ENCODE measurements at places on chromosomes 6 and 20.
A peak's percentile ranks its signal among the peaks of the same experiment; 100 is the strongest.

DNA sequence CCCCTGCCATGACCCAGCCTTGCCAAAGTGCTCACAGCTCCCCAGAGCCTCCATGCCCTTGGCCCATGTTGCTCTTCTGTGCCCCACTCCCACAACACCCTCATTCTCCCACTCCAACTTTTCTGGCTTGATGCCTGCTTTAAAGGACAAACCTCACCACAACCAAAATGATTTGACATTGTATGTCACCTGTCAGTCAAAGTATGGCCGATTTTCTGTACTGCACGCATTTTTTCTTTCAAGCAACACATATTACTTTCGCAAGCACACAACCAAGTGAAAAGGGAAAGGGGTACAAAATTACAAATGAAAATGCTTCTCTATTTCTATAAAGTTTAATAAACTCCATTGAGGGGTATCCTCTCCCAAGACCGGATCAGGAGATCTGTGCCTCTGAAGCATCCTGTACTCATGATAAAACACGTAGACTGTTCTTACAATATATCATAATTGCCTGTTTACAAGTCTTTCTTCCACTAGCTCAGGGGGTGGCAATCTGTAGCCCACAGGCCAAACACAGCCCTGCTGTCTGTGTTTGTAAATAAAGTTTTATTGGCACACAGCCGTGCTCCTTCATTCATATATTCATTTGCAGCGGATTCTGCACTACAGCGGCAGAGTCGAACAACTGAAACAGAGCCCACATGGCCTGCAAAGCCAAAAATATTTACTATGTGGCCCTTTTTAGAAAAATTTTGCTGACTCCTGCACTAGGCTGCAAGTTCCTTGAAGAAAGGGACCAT, 32.5 kb downstream of the SLC22A23 start:
- DNase-seq = no peak

DNA sequence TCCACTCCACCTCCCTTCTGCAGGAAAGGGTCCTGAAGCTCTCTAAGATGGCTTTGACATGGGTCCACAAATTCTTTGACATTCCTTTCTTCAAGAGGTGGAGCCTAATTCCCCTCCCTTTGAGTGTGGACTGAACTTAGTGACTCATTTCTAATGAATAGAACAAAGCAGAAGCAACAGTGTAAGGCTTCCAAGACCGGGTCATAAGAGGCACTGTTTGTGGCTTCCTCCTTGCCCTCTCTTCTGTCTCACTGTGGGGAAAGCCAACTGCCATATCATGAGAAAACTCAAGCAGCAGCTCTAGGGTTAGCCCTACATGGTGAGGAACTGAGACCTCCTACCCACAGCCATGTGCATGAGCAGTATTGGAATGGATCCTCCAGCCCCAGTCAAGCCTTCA, 5.9 kb upstream of the CDK5RAP1 start:
- DNase-seq = no peak

DNA sequence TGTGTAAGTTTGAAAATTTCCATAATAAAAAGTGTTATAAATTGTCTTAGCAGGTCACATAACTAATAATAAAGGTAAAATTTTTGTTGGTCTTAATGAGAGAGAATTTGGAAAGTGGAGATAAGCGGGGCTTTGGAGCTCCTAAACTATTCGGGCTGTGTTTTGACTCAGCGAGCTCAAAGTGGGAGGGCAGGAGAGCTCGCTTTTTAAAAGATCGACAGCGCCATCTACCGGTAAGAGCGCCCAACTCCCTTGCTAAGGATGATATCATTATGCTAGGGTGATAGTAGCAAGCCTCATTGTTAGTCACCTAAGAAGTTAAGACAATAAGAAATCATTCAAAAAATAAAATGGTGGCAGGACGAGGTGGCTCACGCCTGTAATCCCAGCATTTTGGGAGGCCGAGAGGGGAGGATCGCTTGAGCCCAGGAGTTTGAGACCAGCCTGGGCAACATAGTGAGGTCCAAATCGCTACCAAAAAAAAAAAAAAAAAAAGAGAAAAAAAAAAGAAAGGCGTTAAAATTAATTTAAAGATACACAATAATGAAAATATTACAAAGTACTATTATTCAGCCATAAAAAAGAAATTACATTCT, 24.8 kb downstream of the C6orf15 start:
- DNase-seq = peak; percentile 87

GRCh38 chr6:91328241-91328640, 741.4 kb upstream of the MAP3K7 start:
- DNase-seq = no peak

- DNase-seq = peak; percentile 53
Measured at GRCh38 chr6:28673787-28674671, 148.3 kb downstream of the GPX5 start.

GRCh38 chr6:142112451-142113061, 20.2 kb upstream of the GJE1 start:
- peak; percentile 43 for DNase-seq

DNA sequence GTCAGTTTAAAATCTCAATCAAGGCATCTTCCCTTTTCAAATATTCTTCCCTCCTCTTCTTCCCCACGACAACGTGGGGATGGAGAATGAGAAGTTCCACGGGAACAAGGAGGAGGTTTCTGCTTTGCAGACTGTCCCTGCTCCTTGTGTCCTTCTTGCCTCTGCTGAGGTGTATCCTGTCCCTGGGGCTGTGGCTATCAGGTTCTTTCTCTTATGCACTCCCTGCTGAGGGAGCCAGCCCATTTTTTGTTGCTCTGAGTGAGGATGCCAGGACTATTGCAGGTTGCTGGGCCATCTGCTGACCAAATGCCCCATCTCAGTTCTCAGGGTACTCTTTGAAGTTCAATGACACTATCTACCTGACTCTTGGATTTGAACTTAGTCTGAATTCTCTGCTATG, 533.6 kb downstream of the RNF144B start:
- no peak for DNase-seq

DNA sequence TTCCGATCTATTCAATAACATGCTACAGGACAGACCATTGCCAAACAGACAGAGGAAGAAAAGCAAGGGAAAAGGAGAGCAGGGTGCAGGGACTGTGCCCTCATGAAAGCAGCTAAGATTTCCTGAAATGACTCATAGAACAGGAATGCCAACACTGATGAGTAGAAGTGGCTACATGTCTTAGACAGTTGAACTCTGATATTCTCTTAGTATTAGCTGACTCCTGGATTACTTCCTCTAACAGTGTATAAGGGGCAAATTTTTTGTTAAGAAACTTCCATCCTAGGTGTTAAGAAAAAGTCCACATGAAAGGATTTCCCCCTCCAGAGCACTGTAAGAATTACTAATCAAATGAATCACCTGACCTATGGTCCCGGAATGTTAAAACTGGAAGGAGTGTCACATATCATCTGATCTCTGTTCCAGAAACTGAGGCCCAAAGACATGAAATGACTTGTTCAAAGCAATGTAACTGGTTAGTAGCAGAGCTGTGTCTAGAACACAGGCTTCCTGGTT, 224.9 kb downstream of the IBTK start:
- DNase-seq = no peak

GRCh38 chr6:31079656-31080261, 32.6 kb downstream of the C6orf15 start:
- peak; percentile 51 for DNase-seq

Measured in stimulated activated CD8-positive, alpha-beta memory T cell treated with anti-CD3 and anti-CD28 coated beads, Interleukin-2, amount 100 ng/mL, for 48 hours (primary cell).